Activated CD8-positive, alpha-beta memory T cell treated with anti-CD3 and anti-CD28 coated beads for 24 hours (primary cell): ENCODE measurements at places on chromosomes 3 and 15.
A peak's percentile ranks its signal among the peaks of the same experiment; 100 is the strongest.

DNA sequence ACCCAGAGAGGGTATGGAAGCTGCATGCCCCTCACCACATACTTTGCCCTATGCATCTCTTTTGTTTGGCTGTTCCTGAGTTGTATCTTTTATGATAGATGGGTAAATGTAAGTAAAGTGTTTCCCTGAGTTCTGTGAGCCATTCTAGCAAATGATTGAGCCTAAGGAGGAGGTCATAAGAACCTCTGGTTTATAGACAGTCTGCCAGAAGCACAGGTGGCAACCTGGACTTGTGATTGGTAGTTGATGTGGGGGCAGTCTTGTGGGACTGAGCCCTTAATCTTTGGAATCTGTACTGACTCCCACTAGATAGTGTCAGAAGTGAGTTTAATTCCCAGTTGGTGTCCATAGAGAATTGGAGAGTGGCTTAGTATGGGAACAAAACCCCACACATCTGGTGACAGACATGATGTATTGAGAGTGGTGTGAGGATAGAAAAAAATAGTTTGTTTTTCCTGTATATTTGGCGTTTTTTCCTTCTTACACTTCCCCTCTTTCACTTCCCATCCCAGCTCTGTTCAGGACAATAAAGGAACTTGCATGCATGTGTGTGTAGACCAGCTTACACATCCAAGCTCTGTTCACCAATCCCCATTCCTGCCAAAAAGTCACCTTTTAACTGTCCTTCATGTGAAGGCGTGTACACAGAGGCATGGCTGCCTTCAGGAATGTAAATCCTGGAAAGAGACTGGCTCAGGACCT, 38.1 kb upstream of the SPPL2A start:
- no peak for DNase-seq

DNA sequence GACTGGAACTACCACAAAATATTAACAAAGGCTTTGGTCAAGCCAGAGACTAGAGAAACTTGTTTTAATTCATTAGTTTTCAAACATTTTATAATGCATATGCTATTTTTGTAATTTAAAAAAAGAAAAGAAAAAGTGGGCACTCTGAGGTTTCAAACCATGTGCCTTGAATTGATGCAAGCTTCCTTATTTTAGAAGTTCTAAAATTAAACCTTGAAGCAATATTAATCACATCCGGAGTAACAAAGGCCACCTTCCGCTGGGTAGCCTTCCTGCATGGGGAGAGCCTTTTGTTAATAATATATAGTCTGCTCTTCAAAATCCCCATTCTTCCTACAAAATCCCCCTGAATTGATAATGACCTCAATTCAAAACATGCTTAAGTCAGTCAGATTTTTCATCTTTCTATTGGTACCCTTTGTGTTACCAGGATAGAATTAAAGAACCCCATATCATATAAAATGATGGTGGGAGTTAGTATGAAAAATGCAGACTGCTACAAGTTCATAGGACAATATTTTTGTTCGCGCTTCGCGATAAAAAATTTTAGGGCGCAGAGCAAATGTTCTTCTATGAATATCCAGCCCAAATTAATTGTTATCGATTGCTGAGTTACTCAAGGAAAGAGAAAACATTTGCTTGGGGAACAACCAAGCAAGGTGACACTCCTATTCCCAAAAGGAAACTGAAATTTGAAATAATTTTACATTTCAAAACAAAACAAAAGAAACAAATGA, 30.6 kb downstream of the LDHAL6B start:
- no peak for DNase-seq

GRCh38 chr15:58040150-58040549, 25.4 kb downstream of the ALDH1A2 start:
- no peak for DNase-seq

GRCh38 chr3:178500631-178501030, 35.6 kb upstream of the KCNMB2 start:
- no peak for DNase-seq

GRCh38 chr15:78715434-78715833, 74.4 kb upstream of the CHRNB4 start:
- DNase-seq = no peak

GRCh38 chr15:49906966-49907365, 212.1 kb downstream of the ATP8B4 start:
- DNase-seq = no peak

DNA sequence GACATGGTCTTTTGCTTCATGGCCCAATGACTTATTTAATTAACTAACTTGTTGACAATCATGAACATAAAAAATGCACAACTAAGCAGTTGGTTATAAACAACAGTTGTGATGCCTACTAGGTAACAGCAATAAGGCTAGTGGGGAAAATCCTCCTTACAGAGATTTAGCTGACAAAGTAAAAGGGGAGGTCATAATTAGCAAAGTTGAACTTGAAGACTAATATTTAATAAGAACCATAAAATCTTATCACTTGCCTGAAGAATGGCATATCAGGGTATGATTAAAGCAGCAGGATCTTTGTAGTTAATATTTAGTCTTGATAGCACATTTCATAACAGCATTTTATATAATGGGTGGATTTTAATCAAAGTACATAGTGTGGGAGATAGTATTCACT, 84.2 kb downstream of the MME start:
- DNase-seq = no peak

DNA sequence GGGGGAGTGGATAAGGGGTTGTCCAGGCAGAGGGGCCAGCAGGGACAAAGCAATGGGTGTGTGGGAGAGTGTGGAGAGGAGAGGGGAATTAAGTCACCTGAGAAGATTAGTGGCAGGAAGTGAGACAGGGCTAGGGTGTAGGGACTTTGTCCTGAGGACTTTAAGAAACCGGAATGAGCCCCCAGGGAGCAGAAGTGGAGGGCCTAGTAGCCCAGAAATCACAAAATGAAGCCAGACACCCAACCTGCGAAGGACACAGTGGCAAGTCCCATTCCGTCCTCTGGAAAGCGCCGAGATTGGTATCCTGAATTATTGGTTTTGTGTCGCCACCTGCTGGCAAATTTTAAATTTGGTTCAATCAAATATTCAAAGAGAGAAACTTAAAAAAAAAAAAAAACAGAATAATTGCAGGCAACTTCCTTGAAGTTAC, 78.0 kb upstream of the SLC25A36 start:
- DNase-seq = peak; percentile 64

DNA sequence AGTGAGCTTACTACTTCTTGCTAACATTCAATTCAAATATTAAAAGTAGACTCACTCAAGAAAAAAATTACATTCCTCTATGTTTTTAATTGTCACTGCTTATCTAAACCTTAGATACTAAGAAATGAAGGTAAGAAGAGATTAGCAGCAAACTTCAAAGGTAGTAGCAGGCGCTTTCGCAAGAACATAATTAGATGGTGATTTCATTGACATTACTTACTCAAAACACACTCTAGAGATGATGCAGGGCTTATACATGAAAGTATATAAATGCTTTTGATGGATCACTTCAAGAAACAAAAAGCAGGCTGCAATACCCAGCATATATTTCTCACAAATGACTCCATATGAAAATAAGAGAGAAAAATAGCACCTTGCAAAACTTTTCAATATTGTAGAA, 86.8 kb downstream of the FSIP1 start:
- DNase-seq = no peak

DNA sequence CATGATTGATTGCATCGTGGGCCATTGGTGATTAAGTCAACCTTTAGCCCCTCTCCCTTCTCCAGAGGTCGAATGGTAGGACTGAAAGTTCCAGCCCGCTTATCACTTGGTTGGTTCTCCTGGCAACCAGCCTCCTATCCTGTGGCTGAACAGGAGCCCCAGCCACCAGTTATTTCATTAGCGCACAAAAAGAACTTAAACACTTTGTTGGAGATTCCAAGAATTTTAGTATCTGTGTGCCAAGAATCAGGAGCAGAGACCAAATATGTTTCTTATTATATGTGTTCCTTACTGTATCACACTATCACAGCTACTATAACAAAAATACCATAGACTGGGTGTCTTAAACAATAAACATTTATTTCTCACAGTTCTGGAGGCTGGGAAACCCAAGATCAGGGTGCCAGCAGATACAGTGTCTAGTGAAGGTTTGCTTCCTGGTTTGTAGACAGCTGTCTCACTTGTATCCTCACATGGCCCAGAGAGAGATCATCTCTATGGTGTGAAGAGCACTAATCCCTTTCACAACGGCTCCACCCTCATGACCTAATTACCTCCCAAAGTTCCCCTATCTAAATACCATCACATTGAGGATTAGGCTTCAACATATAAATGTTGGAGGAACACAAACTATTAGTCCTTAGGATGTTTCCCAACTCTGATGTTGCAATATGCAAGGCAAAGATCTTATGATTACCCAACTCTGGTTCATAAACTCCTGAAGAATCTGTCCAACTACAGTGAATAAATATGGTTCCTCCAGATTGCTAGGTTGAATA, 30.5 kb upstream of the APH1B start:
- no peak for DNase-seq

GRCh38 chr3:15513810-15514662, 7.5 kb downstream of the COLQ start:
- no peak for DNase-seq

- DNase-seq = no peak
These were observed 50.2 kb downstream of the NOX5 start for GRCh38 chr15:69064649-69065048.

GRCh38 chr3:31581660-31582059, 48.9 kb downstream of the STT3B start:
- no peak for DNase-seq

DNA sequence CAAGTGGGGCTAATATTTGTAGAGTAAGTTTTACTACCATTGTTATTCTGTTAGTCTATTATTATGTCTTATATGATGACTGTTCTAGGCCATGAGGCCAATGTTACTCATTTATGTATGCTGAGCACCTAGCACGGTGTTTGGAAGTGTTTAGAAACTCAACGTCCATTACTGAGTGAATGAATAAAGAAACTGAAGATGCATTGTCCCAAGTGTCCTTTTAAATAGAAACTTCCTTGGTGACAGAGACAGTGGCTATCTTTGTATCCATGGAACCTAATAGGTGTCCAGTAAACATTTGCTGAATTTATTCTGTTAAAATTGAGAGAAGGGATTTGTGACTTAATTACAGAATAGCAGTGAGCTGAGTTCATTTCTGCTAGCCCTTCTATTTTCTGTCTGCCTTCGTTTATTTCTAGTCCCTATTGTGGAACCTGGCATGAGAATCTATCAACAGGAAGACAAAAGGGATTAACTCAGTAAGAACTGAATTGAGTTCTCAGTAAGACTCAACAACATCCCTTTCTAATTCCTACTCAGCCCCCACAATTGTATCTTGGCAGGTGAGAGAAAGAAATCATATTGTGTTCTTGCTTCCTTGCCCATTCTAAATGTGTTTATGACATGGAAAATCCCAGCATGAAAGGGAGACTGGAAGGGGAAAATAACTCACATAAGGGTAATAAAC, 246.6 kb upstream of the LRRC3B start:
- no peak for DNase-seq

- DNase-seq = no peak
These were observed 1522.7 kb downstream of the OTOL1 start for GRCh38 chr3:163019260-163019659.

DNA sequence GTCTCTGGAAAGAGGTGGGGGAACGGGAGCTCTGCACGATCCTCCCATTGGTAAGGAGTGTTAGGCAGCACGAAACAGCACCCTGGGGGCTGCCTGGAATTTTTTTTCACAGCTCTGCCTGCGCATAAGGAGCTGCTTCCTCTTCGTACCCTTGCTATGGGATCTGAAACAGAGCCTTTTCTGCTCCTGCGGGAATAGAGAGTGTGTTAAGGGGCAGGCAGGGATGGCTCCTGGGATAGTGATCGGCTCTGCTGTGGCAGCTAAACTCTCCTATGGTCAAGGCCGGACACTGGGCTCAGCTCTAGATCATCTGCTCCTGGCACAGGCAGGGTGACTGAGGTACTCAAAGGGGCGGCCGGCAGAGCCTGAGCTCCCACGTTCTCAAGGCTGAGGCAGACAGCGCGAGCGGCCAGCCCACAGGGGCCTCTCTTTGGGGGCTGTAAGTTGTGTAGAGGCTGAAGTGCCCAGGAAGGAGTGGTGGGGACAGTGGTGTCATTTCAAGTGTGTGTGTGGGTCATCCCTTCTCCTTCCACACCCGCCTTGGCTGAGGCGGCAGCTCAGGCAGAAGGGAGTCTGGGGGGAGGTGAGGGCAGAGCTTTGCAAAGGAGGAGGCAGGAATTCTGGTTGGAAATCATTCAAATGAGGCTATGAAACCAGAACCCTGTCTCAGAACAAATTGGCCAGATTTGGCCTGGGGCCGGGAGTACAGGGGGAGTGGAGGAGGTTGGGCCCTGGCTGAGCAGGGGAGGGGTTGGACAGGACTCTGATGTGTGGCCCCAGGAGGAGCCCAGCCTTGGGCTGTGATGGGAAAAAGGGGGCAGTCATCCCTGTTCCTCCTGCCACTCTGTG, 31.0 kb downstream of the EPHB3 start:
- no peak for DNase-seq
